Stimulated activated CD4-positive, alpha-beta T cell treated with anti-CD3 and anti-CD28 coated beads, Interleukin-15, amount 100 ng/mL, for 1 hour (primary cell): ENCODE measurements at places on chromosomes 1 and 21.

GRCh38 chr1:7278827-7279765, 492.0 kb upstream of the VAMP3 start:
- DNase-seq = no peak

DNA sequence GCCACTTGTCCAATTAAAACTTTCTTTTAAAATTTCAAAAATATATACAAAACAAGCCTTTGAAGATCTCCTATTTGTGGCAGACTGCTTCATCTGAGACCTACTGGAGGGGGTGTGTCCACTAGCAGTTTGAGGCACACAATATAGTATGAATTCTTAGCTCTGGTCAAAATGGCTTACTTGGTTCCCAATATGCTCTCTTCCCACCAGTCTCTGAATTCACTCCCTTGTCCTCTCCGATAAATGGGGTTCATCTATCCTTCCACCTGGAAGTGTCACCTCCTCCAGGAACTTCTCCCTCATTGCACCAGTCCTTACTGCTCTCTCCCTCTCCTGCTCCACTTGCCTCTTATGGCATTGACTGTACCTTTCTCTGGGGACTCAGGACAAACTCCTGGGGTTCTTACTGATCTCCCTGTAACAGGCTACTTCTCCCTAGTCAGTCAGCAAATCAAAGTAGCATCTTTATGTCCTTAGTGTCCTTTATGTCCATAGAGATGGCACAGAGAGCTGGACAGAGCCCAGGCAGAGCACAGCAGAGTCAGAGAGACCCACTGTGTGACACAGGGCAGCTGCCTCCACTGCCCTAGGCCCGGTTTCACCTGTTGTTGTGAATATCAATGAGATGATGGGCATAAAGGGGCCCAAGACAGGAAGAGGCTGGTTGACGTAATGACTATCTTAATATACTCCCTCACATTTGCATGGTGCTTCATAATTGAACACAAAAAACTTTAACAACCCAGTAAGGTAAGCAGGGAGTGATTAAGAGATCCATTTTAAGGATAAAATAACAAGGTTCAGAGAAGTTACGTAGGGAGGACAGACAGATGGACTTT, 3.6 kb downstream of the ASAP3 start:
- no peak for DNase-seq

DNA sequence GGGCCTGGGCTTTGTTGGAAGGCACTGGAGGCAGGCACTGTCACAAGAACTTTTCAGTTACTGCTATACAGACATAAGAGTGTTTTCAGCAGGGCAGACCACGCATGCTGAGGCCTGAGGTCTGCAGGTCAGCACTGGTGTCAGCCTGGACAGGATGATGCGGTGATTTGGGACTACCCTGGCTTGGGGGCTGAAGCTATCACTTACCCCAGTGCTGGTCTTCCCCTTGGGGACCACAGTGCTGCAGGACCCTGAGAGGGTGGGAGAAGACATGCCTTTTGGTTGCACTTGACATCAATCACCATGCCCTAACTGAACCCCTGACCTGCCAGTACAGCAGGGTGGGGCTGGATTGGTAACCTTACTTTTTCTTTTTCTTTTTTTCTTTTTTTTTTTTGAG, 9.2 kb downstream of the DMRTB1 start:
- no peak for DNase-seq

GRCh38 chr1:179322557-179322956, 29.0 kb downstream of the SOAT1 start:
- DNase-seq = no peak

DNA sequence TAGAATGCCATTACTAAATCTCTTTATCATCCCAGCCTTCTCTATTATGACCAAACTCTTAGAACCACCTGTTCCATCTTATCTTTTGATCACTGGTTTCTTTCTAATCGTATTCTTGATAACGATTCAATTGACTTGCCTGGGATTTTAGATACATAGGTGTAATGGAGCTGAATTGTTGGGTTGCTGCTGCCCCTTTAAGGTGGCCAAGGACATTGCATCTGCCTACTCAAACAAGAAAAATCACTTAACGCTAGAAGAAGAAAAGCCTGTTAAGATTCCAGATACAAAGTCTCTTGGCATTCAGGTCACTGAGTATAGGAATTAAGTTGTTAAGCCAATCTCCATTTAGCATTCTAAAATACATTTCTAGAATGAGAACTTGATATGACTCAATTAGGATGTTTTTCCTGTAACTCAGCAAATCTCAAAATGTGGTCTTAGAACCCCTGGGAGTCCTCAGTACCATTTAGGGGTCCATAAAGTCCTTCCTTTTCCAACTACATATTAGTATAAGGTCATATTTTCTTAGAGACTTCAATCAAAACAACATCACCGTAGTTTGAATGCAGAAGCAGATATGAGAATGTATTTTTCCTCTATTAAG, 12.4 kb downstream of the NEXN start:
- no peak for DNase-seq

GRCh38 chr1:234243521-234244260, 129.6 kb upstream of the COA6 start:
- DNase-seq = no peak

GRCh38 chr1:56977910-56978309, 12.1 kb upstream of the C8B start:
- no peak for DNase-seq

DNA sequence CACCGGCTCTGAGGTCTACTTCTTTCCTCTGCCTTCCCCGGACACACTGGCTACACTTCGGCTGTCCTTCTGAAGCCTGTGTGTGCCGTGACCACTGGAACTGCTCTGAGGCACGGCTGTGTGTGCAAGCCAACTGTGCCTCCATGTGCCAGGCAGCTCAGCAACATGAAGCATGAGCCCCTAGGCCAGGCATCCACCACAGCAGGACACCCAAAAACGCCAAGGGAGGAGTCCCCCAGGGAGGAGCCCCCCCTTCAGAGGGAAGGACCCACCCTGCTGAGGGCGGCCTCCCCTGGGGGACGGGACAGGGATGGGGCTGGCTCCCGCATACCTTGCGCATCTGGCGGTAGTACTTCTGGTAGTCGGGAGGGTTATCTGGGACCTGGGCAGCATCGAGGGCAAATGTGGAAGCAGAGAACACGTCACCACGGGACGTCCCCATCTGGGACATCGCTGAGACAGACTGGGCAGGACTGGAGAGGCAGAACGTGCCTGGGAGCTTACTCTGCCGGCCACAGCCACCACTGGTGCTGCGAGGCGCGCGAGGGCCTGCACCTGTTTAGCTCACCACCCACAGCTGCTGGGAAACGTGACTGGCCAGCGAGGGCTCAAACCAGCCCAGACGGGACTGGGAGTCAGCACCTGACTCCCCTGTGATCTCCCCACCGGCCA, 20.5 kb downstream of the LSS start:
- no peak for DNase-seq

DNA sequence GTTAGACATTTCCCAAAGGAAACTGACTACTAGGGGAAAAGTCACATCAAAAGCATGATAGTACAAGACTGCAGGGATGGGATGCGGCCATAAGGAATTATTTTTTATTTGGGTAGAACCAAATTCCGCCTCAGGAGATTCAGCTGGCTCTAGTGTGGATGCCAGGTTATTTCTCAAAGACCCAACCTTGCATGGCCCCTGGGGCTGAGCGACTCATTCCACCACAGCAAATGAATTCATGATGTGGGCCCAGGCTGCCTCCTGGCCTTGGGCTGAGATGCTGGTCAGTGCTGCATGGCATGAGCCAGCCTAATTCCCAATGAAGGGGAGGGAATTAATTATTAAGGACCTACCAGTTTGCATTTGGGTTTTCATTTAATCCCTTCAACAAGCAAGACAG, 11.8 kb downstream of the TMEM35B start:
- DNase-seq = no peak

DNA sequence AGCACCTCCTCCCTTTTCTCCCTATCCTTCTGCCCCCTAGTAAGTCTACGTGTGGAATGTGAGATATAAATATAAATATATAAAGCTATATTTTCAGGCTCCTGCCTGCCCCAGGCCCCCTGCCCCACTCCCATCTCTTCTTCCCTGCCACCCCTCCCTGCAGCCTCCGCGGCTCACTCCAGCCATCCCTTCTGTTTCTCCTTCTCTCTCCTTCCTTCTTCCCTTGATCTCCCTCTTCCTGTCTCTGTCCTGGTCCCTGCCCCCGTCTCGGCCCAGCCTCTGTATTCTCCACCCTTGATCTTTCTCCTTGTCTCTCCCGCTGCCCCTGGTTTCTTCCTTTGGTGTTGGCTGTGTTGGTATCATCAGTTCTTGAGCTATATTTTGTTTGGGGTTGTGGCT, 23.2 kb downstream of the DMBX1 start:
- no peak for DNase-seq

DNA sequence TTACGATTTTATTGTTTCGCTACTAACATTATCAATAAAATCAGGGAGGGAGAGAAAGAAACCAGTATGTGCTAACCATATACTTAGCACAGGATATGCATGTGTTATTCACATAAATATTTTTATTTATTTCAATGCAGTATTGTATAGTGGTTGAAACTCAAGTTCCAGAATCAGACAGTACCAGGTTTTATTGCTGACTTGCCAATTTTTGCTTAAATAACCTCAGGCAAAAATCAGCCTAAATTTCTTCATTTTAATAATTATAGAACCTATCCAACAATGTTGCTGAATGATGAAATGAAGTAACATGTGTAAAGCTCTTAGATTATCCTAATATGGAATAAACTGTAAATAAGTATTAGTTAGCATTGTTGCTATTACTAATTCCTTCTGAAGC, 61.4 kb upstream of the LRRC7 start:
- DNase-seq = no peak

DNA sequence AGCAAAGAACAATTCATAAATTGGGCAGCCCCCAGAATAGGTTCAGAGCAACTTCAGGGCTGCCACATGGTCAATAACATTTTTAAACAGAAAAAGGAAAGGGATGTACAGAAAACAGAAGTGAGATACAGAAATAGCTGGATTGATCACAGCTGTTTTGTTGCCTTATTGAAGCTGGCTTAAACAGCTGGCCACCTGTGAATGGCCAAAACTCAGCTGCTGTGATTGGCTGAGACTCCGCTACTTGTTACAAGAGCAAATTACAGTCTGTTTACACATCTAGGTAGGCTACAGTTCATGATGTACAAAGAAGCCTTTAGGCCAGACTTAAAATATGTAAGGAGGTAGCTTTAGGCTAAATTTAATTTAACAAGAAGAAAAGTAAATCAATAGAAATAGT, 11.6 kb upstream of the IFNAR1 start:
- DNase-seq = no peak

DNA sequence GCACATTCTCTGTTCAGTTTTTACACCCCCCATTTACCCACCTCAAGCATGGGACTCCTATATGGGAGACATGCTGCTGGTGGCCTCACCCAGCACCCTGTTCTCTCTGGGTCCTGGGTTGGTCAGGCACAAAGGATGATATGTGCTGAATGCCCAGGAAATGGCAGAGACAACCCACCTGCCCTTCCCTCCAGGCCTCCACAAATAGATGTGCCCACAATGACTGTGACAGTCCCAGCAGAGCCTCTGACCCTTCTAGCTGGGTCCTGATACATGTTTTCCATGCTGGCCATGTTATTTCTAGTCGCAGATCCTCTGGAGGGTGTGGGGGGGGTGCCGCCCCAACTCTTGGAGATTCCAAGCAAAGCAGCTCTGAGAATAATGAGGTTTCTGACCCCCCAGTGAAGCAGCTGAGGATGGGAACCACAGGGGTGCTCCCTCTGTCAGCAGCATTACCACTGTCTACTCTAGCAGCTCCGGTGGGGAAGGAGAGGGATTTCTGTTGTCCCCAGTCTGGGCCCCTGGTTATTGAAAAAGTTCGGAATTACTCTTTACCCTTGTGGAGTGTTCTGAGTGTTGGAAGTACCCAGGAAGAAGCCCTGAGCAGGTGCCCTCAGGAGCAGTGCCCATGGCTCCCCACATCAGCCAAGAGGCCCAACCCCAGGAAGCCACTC, 1.2 kb upstream of the CCDC28B start:
- DNase-seq = no peak

GRCh38 chr1:115654125-115654524, 12.4 kb downstream of the VANGL1 start:
- no peak for DNase-seq

DNA sequence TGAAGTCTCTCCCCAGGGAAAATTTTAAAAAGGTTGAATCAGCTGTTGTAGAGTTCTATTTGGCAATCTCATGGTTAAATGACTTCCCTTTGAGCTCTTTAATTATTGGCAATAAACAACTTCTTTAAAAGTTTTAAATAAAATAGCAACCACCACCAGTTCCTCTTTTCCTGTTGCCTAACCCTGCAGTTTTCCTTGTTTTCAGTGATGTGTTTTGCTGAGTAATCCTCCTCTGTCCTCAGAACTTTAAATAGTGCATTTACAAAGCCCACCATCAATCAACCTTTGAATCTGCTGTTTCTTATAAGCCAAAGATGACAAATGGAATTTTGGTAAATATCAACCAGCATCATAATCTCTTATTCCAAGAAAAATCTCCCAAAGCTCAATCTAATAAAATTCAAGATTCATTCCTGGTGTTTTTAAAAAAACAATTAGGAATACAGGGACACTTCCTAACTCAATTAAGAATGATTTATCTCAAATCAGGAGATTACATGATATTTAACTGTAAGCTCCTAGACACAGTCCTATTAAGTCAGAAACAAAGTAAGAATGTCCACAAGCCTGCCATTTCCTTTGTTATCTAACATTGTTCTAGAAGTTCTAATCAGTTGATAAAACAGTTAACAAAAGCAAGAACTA, 14.8 kb downstream of the AVPR1B start:
- no peak for DNase-seq

- DNase-seq = no peak
Observed at GRCh38 chr1:182244451-182244850, 147.1 kb downstream of the GLUL start.

DNA sequence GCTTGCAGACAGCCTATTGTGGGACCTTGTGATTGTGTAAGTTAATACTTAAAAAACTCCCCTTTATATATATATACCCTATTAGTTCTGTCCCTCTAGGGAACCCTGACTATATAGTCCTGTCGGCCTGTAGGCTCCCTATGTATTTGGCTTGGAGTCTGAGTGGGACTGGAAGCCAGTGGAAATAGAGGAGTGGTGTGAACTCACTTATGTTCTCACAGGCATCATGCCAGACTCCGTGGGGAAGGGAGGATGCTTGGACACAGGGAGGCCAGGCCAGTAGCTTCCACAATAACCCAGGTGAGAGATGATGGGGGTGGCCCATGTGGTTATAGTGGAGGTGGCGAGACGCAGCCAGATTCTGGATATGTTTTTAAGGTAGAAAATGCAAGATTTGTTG, 136.7 kb upstream of the SYT6 start:
- no peak for DNase-seq
